NCI-H1417 treated with DMSO at 0.1 percent for 48 hours (cell line): ENCODE measurements at places on chromosomes 11 and 22.

DNA sequence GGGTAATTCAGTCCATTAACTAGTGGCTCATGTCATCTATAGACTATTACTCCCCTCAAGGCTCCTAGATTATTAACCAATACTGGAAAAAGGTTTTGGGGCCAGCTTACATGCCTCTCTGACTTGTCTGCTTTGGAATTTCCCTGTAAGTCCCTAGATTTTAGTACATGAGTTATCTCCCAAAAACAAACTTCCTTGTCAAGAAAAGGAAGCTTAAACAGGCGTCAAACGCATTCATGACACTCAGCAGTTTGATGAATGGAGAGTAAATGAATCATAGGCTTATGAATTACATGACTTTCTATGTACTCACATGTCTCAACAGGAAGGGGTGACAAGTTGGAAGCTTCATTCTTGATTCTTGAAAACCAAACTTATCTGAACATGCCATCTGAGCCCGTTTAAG, 70.8 kb downstream of the BLID start:
- DNase-seq, result no peak

DNA sequence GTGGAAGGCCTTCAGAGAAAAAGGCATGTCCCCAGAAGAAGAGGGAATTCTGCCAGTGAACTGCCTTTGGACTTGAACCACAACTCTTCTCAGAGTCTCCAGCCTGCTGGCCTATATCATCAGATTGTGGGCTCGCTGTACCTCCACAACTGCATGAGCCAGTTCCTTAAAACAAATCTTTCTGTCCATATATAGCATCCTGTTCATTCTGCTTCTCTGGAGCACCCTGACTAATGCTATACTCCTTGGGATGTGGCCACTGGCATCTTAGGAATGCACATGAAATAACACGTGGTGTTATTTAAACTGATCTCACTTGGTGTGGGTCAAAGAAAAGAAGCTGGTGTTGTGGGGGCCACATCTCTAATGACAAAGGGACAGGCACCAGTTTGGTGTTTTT, 58.3 kb upstream of the VSTM5 start:
- DNase-seq, result no peak

DNA sequence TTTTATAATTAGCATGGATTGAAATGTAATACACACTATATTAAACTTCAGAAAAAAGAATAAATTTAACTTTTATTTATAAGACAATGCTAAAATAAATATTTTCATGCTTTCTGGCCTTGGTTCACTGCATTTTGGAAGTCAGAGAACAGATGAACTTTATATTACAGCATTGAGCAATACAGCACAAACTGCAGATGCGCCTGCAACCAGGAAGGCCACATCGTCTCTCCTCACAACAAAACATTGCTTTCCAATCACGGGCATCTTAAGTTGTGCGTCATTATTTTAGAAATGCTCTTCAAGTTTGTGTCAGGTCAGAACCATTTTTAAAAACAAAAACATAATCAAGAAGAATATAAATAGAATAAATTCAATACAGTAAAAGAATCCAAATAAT, 89.3 kb upstream of the CEP126 start:
- DNase-seq, result no peak

DNA sequence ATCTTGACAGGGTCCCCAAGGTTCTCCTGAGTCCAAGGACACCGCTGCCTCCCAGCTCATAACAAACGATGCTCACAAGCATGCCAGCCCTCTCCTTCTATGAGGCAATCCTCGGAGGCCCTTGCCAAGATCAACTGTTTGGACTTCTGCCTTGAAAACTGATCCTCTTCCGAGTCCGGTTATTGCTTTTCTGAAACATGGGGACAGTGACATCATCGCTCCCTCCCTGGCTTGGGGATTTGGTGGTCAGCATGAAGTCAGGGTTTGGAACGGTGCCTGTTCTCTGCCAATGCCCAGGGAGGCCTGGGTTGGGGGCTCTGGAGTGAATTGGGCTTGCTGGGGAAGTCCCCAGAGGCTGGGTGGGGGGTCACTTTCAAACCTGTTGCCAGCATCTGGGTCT, 149.3 kb downstream of the FBXO7 start:
- no peak for DNase-seq

GRCh38 chr22:49432211-49432896, 395.3 kb downstream of the BRD1 start:
- no peak for DNase-seq

- DNase-seq, result no peak
Observed at GRCh38 chr11:78419327-78419726, 1.7 kb upstream of the GAB2 start.

GRCh38 chr11:116179401-116179800, 593.4 kb downstream of the BUD13 start:
- DNase-seq, result no peak

DNA sequence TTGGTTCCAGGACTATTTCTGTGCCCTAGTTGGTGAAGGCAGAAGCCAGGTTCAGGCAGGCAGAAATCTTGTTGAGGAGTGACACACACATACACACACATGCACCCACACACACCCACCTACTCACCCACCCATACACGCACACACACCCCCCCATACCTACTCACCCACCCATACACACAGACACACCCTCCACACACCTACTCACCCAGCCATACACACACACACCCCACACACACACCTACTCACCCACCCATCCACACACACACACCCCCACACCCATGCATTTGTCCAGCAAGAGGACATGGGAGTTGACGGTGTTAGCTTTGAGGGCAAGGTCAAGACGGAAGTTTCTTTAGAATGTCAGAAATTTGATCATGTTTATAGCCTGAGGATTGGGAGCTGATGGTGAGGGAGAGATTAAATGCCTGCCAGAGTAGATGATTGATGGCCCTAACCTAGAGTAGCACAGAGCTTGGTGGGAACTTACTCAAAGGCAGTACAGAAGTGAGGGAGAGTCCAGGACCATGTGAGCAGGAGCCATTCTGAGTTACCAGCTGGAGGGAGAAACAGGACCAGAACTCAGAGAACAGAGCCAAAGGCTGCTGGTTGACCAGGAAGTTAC, 68.9 kb downstream of the CYB5R2 start:
- DNase-seq, result no peak

DNA sequence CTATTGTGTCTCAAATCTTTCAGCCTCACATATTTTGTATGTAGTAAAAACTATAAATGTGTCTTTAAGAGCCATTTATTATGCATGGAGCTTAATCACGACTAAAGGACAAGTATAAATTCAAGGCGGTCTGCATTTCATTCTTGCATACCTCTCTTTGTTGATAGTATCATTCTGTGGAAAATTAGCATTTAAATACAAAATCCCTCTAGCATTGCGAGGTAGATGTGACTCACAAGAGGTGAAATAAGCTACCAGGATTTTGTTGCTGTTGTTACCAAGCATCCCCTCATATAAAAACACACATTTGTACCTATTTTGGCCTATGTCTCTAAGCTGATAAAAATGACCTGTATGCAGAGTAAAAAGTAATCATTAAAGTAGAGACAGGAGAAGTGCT, 537.4 kb upstream of the LUZP2 start:
- no peak for DNase-seq

DNA sequence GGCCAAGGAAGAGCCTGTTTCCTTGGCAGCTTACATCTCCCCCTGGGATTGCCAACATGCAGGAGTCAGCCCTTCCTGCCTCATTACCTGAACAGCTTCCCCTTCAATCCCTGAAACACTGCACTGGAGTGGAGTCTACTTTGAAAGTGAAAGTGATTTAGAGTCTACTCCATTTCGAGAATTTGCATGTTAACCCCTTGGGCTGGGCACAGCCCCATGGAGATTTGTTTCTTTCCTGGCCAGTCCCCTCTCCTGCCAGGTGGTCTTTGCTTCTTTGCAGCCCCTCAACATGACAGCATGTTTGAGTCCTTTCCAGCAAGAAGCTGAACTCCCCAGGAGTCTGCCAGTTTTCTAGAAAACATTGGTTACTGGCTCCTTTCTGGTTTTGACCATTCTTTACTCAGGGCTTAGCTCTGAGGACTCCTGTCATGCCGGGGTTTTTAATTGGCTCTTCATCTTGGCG, 59.9 kb downstream of the TRAF6 start:
- no peak for DNase-seq

DNA sequence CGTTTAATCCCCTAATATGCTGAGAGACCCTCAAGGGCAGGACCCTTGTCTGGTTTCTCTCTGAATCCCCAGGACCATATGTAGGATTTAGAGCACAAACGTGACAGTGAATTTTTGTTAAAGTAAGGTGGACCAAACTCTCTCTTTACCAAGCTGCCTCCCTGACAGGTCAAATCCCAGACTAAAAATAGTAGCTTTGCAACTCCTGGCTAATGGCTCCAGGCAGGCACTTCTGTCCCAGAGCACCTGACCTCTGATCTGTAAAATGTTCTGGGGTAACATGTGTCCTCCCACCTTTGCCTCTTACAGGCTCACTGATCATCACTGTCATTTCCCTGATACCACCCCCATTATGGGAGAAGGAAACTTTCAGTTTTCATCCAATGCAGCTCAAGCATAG, 152.3 kb downstream of the SPON1 start:
- no peak for DNase-seq

- DNase-seq, result no peak
Observed at GRCh38 chr11:6695377-6695776, 12.2 kb upstream of the MRPL17 start.

- DNase-seq, result no peak
Observed at GRCh38 chr11:70710601-70711000, 312.3 kb downstream of the CTTN start.

DNA sequence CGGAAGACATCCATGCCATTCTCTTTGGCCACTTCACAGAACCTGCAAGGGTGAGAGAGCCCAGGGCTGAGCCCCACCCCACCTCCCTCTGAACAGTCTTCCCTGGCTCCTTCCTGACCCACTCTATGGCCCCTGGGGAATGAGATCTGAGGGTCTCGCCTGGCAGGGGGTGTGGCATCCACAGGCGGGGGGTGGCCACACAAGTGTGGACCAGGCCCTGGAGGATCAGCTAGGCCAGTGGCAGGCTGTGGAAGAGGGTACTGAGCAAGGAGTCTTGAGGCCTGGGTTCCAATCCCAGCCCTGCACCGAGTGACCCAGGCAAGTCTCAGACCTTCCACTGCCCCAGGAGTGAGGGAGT, 5.6 kb upstream of the LRFN4 start:
- no peak for DNase-seq

DNA sequence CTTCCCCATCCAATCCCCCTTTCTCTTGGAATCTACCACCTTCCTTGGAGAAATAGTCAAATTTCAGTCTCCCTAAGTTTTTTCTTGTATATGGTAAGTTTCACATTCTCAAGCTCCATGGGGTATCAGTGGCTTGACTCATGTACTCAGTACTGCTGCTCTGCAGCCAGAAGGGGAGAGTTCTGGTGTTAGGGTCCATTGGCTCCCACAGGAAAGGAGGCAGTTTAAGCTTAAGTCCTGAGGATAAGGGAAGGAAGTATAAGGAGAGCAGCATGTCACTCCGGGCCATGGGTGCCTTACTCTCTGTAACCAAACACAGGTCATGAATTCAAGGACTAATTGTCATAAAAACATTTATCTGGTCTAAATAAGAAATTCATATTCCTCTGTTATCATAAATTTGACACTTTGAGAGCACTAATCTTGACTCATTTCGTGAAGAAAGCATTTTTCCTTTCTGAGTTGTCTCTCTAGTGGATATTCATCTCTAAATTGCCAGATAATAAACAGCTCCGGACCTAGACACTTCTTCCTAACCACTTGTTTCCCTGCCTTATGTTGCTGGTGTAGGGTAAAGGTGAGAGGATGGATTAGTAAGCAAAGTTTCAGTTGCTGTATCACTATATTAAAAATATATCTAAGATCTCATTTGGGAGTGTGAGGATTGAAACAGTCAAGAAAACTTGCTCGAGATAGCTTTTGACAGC, 20.1 kb upstream of the SORL1 start:
- no peak for DNase-seq

- DNase-seq, result no peak
Observed at GRCh38 chr22:38481162-38481870, 13.4 kb downstream of the KDELR3 start.

DNA sequence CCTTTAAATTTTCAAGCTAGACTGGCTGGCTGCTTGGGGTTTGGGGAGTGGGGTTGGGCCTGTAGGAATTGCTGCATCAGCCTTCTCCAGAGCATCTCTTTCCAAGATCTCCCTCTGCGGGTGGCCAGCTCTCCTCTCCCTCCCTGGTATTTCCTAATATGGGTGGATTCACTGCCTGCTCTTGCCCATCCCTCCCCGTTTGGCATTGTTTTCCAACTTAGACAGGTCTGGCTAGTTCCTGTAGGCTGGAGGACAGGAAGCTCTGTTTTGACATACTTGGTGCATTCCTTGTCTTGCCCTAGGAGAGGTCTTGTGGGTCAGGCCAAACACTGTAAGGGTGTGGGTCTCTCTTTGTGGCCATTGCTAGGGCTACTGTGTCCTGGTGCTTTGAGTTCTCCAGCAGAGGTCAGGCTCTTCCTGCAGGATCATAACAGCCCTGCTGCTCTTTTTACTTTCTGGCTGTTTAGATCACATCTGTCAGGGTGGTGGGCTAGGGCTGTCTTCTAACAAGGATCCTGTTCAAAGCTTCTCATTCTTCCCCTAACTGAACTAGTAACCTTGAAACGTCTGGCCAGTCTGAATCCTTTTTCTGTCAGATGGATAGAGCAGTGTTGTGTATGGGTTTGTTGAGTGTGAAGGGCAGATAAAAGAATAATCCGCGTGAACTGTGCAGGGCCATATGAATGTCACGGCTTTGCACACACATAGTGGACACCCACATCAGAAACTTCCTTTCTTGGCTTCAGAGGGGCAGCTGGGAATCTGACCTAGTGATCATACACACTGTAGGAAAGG, 18.3 kb upstream of the MICALL1 start:
- no peak for DNase-seq

GRCh38 chr11:67002297-67002913, 20.5 kb upstream of the SYT12 start:
- DNase-seq, result no peak

GRCh38 chr22:42719133-42719532, 1.5 kb downstream of the A4GALT start:
- no peak for DNase-seq

DNA sequence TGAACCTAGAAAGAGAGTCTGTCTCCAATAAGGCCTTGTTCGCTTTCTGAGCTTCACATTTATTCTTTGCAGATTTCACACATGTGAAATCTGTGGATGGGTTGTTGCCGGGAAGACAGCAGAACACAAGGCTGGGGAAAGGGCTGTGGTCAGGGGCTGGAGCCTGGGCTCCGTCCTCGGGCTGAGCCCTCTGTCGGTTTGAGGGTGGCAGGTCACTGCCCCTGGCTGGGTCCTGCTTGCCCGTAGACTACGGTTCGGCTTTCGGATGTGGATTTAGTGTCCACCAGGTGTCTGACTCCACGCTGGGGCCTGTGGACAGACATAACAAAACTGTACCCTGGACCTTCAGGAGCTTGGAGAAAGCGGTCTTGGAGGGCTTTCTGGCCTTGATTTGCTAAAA, 117.0 kb upstream of the ALX4 start:
- DNase-seq, result no peak

GRCh38 chr11:35651263-35651662, 11.3 kb upstream of the TRIM44 start:
- no peak for DNase-seq

GRCh38 chr22:17114173-17114897, 6.8 kb downstream of the TMEM121B start:
- DNase-seq, result no peak

GRCh38 chr11:132421555-132421954, 1051.1 kb downstream of the NTM start:
- DNase-seq, result no peak
